Hematopoietic multipotent progenitor cell (in vitro differentiated cells): ENCODE measurements at places on chromosomes 2 and 18.
A peak's percentile ranks its signal among the peaks of the same experiment; 100 is the strongest.

- no peak for DNase-seq
Observed at GRCh38 chr2:29810956-29811355, 110.4 kb downstream of the ALK start.

DNA sequence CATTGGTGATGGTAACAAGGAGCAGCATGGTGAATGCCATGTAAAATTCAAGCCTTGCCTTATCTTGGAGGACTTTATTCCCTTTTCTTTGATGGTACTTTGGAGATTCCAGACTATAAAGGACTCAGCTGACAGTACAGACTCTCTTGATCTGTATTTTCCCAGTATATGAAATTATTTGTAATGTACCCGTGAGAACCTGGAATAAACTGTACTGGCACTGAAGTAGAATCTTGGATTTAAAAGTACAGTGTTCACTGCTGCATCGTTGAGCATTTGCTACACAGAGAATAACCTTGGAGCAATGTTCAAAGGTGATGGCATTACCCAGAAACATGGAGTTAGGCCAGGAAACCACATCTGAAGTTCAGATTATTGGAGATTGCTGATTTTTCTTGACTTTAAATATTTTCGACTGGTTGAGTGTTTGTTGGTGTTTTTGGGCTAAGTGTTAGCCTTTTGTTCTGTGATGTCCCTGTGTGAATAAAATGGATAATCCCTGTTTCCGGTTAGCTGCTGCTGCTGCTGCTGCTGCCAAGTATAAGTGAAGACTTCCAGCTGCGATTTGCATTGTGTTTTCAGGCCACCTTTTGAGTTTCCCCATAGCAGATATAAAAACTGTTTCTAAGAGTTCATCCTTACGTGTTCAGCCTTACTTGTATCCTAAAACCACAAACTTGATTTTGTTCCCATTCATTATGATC lies 122.0 kb downstream of the SPTBN1 start:
- DNase-seq: no peak

GRCh38 chr18:60358516-60358915 lies 14.1 kb downstream of the MC4R start:
- no peak for DNase-seq

- no peak for DNase-seq
Observed at GRCh38 chr2:84940831-84941412, 30.0 kb upstream of the KCMF1 start.

DNA sequence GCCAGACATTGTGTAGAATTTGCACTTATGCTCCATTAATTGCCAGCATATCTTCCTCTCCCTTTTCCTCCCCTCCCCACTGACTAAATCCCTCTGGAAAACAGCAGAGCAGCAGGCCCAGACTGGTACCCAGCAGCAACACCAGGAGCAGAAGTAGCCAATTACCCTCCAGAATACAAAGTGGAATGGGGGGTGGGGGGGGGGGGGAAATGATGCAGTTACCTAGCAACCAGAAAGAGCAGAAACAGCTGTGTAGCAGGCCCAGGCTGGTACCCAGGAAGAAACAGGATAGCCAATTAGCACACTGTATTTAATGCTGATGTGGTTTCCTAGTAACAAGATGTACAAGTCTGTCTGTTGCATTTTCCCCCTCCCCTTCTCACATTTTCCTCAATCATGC lies 52.3 kb downstream of the KLF7 start:
- DNase-seq: no peak

DNA sequence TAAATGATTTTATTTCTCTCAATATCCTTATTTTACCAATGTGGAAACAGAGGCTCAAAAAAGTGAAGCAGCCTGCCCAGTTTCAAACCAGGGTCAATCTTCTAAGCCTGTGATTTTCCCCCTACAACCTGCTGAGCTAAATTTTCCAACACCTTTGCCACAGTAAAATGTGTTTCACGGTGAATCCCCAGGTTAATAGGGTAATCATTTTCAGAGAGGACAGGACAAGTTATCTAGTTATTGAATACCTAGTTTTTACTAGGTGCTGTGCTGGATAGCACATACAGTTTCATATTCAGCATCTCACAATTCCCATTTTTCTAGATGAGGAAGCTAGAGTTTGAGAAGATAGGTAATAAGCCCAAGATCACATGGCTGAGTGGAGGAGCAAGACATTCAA lies 236.6 kb downstream of the PTH2R start:
- no peak for DNase-seq

DNA sequence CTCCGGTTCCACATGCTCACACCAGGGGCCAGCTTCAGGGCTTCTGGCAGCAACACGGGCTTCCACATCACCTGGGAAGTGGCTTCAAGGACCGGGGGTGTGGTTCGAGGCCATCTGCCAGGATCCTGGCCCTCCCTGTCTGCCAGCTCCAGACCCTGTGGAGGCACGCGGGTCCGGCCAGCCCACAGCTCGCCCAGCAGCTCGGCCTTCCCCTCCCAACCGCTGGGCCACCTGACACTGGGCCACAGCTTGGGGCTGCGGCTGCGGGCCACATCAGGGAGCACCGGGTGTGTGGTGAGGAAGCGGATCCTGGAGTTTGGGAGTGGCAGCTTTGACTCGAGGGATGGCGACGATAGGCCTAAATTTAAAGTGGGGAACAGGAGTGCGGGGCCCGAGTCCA lies 7.0 kb downstream of the C2orf81 start:
- no peak for DNase-seq

DNA sequence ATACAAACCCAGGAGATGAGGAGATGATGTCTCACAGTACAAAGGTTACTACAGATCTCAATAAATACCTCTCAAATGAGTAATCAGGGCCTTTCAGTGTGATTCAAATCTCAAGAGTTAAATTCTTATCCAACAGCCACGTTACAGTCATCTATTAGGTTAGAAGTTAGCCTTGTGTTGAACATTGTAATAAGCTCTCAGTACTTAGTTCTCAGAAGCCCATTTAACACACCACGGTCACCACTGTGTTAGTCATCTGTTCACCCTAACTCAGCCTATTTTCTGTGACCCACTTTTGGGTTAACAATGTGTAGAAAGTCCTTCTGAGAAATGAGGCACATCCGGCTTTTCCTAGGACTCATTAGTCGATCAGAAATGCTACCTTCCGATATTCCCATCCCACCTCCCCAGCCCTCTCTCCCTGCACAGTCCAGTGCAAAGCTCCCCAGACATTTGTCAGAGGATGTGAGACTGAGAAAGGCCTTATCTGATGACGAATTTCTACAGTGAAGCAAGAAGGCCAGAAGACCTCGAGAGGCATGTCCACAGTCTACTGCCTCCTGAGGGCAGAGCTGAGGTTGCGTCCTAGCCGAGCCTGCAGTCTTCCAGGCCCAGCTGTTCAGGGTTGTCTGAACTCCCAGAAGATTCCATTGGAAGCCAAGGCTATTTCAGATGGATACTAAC lies 92.6 kb downstream of the ACTR2 start:
- no peak for DNase-seq

- DNase-seq: no peak
Observed at GRCh38 chr2:199055336-199055735, 402.4 kb downstream of the SATB2 start.

DNA sequence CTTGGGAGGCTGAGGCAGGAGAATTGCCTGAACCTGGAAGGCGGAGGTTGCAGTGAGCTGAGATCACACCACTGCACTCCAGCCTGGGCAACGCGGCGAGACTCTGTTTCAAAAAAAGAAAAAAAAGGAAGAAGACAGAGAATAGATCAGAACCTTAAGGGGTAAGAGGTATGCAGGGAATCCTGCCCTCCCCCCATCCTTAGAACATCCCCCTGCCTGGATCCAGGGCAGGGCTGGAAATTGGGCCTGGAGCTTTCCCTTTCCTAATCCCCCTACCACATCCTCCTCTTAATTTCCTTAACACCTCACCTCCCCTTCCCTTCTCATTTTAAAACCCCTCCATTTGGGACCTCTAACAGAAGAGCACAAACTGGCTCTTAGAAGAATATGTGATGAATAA lies 56.5 kb downstream of the RNU4ATAC start:
- DNase-seq: no peak

- DNase-seq: no peak
Observed at GRCh38 chr2:40511661-40512213, 59.8 kb upstream of the SLC8A1 start.

DNA sequence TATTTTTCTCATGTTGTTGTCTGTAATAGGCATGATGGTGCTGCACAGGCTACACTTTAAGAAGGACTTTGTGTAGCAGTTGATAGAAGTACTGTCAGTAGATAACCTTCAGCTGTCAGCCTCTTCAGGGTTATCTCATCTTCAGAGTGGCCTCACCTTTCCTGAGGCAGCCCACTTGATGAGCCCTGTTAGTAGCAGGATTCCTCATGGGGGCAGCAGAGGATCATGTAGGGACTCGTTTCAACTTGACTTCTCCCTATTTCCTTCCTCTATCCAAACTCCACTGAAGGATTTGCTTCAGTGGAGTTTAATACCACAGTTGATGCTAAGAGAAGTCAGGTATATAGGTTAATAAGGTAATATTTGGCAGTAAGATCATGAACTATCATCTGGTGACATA lies 530.3 kb upstream of the FSIP2 start:
- peak; percentile 6 for DNase-seq

DNA sequence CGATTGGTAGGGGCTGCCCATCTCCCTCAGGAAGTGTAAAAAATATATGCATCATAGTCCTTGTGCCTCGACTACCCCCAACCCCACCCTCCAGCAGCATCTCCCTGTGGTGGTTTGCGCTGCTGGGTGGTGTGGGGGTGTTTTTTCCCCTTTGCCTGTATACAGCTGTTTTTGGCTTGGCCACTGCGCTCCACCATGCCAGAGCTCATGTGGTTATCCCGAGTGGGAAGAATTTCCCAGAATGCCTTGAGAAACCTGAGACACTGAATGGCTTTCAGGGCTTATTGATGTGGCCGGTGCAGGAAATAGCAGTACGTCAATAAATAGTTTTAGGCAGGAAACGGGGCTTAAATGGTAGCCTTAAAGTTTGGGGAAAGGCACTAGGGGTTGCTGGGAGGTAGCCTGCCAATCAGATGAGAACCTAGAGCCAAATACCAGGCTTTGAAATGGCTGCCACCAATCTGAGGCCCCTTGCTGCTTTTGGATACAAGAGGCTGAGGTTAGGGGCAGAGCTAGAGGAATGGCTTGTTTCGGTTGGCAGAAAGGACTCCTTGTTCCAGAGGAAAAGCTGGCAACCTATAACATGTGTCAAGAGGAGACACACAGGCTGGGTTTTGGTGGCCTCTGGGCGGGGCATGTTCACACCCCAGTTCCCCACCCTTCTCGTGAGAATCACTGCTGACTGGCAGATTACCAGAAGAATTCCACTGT lies 144.1 kb downstream of the SMAD7 start:
- DNase-seq: no peak

DNA sequence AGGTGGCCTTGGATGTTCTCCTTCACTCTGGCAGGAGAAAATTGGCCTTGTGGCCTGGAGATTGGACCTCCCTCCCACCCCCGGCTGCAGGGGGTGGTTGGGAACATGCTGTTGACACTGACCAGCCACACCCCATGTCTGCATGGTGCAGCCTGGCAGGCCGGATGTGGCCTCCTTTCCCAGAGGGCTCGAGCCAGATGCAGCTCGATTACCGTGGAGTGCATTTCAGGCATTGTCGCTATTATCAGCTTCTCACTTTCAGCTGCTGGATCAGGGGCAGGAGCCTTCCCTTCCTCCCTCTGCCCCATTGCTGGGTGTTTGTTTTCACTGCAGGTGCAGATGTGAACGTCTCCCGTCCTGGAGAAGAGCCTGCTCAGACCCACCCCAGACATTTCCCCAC lies 211.0 kb upstream of the SIX2 start:
- no peak for DNase-seq

DNA sequence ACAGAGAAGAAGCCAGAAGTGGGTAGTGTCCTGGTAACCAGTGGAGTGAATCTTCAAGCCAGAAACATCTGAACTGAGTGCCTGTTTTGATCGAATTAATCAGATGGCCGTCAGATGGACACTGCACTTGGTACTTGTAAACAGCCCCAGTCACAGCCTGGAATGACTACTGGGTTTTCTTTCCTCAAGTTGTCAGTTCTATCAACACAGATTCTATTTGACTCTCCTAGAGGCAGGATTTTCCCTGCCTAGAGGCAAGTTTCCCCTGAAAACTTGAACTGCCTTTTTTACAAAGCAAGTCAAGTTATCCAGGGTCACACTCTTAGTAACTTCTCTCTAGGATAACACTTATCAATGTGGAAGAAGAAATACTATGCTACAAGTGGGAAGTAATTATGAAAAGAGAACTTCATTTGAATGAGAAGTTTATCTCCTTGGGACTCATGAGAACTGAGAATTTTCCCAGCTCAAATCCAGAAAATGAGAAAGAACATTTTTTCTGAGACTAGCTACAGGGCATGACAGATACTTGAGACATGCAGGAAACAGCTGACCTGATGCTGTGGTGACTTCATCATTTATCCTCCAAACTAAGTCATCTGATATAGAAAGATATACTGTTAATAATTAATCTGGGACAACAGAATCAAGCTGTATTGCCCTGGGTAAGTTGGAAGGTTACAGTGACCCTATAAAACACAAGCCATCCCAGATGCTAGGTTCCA lies 36.0 kb downstream of the SULT1C2 start:
- no peak for DNase-seq

DNA sequence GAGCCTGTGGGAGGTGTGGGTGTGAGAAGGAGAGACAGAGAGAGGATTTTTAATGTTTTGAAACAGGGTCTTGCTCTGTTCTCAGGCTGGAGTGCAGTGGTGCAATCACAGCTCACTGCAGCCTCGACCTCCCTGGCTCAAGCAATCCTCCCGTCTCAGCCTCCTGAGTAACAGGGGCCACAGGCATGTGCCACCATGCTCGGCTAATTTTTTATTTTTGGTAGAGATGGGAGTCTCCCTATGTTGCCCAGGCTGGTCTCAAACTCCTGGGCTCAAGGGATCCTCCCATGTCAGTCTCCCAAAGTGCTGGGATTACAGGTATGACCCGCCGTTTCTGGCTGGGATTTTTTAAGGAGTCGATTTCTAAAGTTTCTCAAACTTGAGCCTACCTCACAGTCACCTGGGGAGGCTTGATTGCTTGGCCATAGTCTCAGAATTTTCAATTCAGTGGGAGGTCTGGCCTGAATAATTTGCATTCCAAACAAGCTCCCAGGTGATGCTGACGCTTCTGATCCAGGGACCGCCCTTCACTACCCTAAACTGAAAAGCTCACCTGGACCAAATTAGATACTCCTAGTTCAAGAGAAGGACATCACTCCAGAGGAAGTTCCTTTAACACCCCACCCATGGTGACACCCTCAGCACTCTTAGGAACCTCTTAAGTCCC lies 70.8 kb upstream of the SLC1A4 start:
- DNase-seq: no peak

DNA sequence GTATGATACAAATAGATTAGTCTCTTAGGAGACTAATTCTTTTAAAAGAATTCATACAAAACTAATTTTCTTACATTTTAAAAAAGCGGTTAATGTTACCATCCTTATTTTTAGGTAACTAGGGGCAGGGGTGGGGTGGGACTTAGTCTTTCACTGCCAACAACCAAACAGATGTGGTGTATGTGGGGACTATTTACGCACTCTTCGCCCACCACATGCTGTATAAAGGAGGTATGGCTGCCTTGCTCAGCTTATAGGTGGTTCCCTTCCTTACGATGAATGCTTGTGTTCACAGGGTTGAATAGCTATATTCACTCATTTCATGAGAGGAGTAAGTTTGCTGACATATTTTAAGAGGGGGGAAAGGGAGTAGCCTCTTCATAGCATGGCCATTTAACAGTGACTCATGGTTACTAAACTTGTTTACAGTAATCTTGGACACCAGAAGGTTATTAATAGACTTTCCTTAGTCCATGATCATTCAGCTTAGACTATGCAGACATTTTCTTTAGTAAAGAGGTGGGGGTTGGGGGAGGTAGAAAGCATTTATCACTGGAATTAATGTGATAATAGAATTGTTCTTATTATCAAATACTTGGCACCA lies 61.8 kb downstream of the CAB39 start:
- DNase-seq: no peak
